Central memory CD8-positive, alpha-beta T cell (primary cell): ENCODE measurements at places on chromosomes 1 and 21.

DNA sequence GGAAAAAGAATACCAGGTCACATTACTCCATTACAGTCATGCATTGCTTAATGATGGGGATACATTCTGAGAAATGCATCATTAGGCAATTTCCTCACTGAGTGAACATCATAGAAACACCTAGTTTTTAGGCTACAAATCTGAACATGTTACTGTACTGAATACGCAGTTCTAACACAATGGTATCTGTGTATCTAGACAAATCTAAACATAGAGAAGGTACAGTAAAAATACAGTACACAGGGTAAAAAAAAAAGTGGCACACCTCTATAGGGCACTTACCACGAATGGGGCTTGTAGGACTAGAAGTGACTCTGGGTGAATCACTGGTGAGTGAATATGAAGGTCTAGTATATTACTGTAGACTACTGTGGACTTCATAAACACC, 115.7 kb downstream of the AKT3 start:
- no peak overlapping the region for H3K27ac ChIP-seq
- H3K27me3 ChIP-seq: no peaks in the 10 kb centered on the region
- no peak for DNase-seq
- H3K4me1 ChIP-seq: peaks cover 21% of the 10 kb centered on the region

- DNase-seq: no peak
- peaks cover 14% of the 10 kb centered on the region for H3K27me3 ChIP-seq
- no peak overlapping the region for H3K27ac ChIP-seq
- no peak overlapping the region for H3K4me3 ChIP-seq
Observed at GRCh38 chr1:221157026-221157761, 278.0 kb downstream of the HLX start.

GRCh38 chr1:112628516-112628915, 8.9 kb downstream of the CAPZA1 start:
- peaks cover 49% of the 10 kb centered on the region for H3K36me3 ChIP-seq
- H3K27me3 ChIP-seq: no peaks in the 10 kb centered on the region
- no peak overlapping the region for H3K4me3 ChIP-seq
- DNase-seq: no peak
- H3K27ac ChIP-seq: peak overlapping the region; percentile 16

DNA sequence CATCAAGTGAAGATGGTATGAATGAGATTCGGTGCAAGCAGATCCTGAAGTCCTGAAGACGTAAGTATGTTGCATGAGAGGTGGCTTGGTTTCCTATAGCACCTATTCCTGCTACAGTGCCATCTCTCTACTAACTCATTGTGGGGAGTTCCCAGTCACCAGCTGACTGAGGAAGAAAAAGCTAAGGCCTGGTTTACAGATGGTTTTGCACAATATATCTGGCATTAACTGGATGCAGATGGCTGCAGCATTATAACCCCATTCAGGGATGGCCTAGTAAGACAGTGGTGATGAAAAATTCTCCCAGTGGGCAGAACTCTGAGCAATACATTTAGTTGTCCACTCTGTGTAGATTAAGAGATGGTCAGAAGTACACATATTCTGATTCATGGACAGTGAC, 36.7 kb downstream of the RTCA start:
- no peak overlapping the region for H3K27ac ChIP-seq
- H3K4me1 ChIP-seq: peaks cover 15% of the 10 kb centered on the region
- peaks cover 1% of the 10 kb centered on the region for H3K36me3 ChIP-seq
- DNase-seq: no peak
- no peaks in the 10 kb centered on the region for H3K27me3 ChIP-seq

DNA sequence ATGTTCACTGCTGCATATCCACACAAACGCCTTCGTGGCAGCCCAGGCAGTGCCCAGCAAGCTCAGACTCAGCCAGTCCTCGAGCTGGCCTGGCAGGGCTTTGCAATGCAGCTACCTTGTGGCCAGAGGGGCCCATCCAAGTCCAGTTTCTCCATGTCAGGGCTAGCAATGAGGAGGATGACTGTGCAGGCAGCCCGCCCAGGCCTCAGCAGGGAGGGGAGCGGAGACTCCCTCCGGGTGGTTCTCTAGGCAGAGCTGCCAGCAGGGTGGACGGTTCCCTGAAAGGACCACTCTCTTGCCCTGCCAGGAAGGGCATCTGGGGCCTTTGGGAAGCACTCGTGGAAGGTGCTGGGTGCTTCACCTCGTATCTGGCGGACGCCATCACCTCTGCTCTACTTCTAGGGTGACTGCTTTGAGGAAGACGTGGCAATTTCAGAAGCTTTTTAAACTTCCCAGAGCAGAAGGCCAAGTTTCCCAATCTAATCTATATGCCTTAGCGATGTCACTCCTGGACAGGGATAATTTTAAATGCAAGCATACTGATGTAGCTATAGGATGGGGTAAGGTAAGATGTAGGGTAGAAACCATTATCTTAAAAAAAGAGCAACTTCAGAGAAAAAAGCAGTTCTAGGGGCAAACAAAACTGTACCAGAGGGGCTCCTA, 56.2 kb downstream of the RUNX1 start:
- no peak overlapping the region for H3K4me3 ChIP-seq
- H3K27me3 ChIP-seq: no peaks in the 10 kb centered on the region
- peaks cover 7% of the 10 kb centered on the region for H3K36me3 ChIP-seq
- no peak overlapping the region for H3K27ac ChIP-seq
- no peak for DNase-seq

DNA sequence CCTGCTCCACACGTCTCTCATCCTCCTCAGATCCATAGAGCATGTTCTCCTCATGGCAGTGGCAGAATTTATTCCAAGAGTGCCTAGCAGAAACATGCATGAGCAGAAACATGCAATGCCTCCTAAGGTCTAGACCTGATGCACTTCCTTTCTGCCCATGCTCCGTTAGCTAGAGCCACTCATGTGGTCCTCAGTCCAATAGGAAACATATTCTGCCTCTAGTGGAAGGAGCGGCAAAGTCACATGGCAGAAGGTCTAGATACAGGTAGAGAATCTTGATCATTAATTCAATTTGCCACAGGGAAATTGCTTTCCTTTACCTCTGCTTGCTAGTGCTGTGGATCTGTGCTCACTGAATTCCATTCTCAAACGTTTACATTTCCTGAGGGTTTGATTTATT, 130.4 kb downstream of the KIF26B start:
- H3K27me3 ChIP-seq: no peaks in the 10 kb centered on the region
- no peak overlapping the region for H3K27ac ChIP-seq
- H3K36me3 ChIP-seq: no peaks in the 10 kb centered on the region
- H3K4me3 ChIP-seq: no peak overlapping the region

DNA sequence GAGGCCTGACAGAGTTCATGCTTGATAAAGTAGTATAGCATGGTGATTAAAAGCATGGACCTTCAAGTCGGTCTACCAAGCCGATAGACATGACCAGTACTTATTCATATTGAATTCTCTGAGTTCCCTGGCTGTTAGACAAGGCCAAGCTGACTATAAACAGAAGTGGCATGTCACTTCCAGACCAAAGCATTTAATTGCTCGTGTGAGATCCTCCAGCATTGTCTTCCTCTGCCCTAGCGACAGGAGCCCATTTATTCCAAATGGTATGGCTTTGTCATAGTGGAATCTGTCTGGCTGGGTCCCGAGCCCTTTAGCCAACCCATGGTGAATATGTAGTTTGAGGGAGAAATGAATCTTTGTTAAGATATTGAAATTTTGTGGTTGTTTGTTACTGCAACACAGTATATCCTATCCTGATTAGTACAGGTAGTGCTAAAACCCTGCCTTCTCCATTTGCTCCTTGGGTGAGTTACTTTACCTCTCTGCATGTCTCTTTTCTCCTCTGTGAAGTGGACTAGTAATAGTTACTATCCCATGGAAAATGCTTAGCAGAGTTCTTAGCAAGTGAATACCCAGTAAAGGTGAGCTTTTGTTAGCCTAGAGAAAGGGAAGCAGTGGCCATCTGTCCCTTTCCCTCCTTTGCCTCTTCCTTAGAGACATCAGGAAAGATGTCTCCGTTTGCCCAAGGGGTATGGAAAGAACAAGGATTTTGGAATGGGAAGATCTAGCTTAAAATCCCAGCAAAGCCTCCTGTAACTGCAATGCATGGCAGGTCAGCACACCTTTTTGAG, 77.6 kb upstream of the CD1D start:
- H3K27ac ChIP-seq: no peak overlapping the region
- H3K27me3 ChIP-seq: peaks cover 22% of the 10 kb centered on the region
- no peaks in the 10 kb centered on the region for H3K4me1 ChIP-seq

DNA sequence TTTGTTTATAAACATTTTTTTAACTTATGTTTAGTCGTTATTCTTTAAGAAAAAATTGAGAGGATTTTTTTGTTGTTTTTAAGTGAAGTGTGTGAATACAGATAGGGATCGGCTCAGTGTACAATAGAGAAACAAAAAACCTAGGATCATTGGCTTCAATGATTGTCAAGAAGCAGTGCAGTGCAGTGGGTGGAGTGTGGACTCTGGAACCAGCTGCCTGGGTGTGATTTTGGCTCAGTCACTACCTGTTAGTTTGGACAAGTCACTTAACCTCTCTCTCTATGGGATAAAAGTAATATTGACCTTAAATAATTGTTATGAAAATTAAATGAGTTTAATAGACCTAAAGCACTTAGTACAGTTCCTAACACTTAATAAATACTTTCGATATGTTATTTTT, 41.3 kb downstream of the SCCPDH start:
- peaks cover 9% of the 10 kb centered on the region for H3K36me3 ChIP-seq
- no peak for DNase-seq
- no peak overlapping the region for H3K4me3 ChIP-seq
- no peaks in the 10 kb centered on the region for H3K27me3 ChIP-seq
- no peaks in the 10 kb centered on the region for H3K4me1 ChIP-seq
- no peak overlapping the region for H3K27ac ChIP-seq

- H3K4me1 ChIP-seq: peaks cover 40% of the 10 kb centered on the region
- H3K36me3 ChIP-seq: peaks cover 37% of the 10 kb centered on the region
- peak; percentile 71 for DNase-seq
- no peaks in the 10 kb centered on the region for H3K27me3 ChIP-seq
Observed at GRCh38 chr1:45687754-45688740, at the start of gene TMEM69. Gene TMEM69 (plus strand): TSS chr1:45688181. CDS start chr1:45691069, 2,888 bp downstream.

DNA sequence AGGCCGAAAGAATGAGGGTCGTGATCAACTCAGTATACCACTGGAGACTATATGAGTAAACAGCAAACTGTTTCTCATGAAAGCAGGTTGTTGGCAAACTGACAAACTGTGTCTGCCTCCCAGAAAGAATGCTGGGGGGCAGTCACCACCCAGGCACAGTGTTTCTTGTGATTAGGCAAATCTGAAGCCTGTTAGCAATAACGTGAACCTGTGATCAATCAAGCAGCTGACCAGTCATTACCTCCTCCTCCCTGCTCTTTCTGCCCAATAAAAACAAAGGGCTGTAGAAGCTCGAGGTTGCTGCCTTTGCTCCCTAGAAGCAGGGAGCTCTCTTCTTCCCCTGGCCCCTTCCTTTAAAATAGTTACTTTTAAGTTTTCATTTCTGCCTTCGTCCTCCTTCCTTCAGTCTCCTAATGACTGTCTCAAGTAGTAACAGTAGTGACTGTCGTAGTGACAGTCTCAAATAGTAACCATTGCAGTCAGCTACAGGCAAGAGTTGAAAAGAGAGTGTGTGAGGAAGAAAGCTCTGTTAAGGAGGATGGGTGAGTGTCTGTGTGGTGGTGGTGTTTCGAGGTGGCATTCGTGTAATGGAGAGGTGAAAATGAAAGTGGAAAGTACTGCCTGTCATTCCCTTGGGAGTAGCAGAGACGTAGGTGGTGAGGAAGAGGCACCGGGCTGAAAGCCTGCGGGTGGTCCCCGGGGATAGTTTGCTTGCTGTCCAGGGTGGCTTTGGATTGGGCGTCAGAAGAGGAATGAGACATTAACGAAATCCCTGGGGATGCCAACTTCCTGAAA, 14.5 kb downstream of the HHAT start:
- H3K27ac ChIP-seq: no peak overlapping the region
- no peaks in the 10 kb centered on the region for H3K27me3 ChIP-seq
- DNase-seq: no peak
- H3K4me3 ChIP-seq: no peak overlapping the region
- peaks cover 30% of the 10 kb centered on the region for H3K4me1 ChIP-seq

DNA sequence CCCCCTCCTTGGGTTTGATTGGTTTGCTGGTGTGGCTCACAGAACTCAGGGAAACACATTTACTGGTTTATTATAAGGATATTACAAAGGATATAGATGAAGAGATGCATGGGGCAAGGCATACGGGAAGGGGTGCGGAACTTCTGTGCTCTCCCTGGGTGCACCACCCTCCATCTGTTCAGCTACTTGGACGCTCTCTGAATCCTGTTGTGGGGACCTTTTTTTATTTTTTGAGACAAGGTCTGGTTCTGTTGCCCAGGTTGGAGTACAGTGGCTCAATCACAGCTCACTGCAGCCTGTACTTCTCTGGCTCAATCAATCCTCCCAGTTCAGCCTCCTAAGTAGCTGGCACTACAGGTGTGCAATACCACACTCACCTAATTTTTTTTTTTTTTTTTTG, 7.4 kb downstream of the LURAP1 start:
- H3K4me1 ChIP-seq: no peaks in the 10 kb centered on the region
- H3K27ac ChIP-seq: no peak overlapping the region
- H3K4me3 ChIP-seq: no peak overlapping the region
- peaks cover 8% of the 10 kb centered on the region for H3K27me3 ChIP-seq
- no peak for DNase-seq

DNA sequence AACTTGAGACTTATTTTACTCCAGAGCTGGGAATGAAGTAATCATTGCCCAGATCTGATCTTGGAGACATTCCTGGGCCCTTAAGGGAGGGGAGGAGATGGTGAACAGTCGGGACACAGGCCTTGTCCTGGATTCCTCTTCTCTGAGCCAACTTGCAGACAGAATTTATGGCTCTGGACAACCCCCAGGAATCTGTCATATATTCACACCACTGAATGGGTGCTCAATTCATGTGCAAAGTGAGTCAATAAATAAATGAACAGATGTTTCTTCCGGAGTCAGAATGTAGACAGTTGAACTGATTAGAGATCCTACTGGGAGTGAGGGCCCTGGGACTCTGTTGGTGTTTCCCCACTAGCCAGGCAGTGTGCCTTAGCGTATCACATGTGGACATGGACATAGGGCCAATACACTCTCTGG, 2.6 kb downstream of the TUFT1 start:
- DNase-seq: no peak
- peaks cover 2% of the 10 kb centered on the region for H3K36me3 ChIP-seq
- peaks cover 15% of the 10 kb centered on the region for H3K27me3 ChIP-seq
